ENCODE measurements at places on chromosomes 6 and 20.

DNA sequence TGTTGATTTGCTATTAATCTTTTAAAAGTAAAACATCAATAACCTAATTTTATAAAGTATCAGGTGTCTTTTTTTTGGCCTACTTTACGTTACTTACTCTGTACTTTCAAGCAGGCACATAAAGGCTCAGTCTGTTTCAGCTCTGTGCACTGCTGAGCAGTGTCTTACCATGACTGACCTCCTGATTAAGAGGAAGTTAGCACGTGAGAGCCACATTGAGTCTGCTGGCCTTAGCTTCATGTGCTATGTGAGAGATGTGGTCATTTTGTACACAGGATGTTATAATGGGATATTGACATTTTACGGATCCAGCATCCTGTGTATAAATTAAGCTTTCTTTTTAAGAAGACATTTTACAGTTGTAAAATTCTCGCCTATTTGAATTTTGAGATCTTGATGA, 31.9 kb downstream of the ARID1B start:
- no peak for DNase-seq

- no peak for DNase-seq
Measured at GRCh38 chr6:40249935-40250334, 315.7 kb upstream of the MOCS1 start.

DNA sequence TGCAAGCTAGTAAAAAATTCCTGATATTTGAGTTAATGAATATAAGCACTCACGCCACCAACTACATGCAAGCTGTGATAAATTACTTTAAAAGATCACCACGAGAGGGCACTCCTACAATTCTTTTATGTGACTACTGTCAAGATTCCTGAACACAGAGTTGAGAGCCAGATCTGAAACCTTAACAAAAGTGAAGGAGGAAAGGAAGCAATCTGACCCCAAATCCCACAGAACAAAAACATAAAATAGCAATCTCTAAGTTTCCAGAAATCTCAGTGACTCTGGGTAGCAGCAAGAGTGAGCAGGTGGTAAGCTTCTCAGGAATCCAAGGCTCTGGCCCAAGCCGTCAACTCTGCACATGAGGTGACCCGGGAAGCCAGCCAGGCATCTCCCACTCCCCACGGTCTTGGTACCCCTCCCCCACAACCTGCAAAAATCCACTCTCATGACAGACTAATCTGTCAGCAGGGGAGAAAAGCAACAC, 55.1 kb downstream of the STAU1 start:
- DNase-seq: no peak

DNA sequence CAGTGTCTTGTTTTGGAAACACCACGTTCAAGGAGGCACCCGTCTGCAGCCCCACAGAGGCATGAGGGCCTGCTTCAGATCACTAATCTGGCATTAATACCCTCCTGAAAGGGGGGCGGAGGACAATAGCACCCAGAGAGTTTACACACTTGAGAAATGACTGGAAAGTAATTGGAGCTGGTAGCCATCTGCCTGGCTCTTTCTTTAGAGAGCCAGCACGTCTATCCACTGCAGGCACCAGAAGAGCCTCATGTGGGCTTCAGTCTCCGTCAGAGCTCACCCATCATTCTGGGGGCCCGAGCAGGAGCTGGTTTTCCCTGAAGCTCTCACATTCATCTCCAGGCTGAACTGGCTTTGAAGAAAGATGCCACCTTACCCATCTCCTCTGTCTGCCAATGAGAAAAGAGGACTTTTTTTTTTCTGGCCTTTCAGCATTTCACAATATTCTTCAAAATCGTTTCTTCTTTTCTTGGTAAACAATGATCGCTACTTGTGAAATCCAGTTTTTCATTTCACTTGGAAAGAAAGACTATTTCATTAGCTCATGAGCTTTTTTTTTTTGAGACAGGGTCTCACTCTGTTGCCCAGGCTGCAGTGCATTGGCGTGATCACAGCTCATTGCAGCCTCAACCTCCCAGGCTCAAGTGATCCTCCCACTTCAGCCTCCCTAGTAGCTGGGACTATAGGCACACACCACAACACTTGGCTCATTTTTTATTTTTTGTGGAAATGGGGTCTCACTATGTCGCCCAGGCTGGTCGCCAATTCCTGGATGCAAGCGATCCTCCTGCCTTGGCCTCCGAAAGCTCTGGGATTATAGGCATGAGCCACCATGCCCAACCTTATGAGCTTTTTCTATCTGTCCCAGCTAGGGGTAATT, 124.7 kb upstream of the ZNF217 start:
- DNase-seq: no peak

GRCh38 chr6:138088326-138088762, 18.9 kb downstream of the PERP start:
- DNase-seq: no peak
